ENCODE measurements at places on chromosomes 2 and 18.
A peak's percentile ranks its signal among the peaks of the same experiment; 100 is the strongest.

DNA sequence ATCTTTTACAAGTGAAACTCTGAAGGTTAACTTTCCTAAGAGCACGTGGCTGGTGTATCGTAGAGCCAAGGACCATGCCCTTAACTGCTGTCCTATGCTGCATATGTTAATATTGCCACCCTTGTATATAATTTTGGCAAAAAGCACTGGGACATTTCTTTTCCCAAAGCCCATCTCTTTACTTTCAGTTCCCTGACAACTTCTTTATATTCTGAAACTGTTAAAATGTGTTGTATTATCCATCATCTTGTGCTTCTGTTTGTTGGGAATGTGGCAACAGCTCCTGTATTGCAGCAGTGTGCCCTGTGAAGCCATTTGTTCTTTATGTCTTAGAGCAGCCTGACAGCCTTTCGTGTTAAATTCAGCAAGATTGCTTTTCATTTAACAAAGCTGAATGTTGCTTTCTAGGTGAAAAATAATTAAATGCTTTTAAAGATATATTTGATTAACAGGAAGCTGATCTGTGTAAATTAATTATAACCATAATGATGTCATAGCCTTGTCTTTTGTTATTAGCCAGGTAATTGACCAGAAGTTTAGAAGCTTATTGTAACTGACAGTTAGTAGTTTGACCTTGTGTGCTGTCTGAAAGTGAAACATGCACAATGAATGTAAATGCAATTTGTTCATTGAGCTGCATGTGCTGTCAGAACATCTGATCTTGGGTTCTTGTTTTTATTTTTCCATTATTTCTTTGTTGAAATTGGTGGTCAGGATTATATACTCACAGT, 9.7 kb downstream of the RHBDD1 start:
- no peak for DNase-seq

DNA sequence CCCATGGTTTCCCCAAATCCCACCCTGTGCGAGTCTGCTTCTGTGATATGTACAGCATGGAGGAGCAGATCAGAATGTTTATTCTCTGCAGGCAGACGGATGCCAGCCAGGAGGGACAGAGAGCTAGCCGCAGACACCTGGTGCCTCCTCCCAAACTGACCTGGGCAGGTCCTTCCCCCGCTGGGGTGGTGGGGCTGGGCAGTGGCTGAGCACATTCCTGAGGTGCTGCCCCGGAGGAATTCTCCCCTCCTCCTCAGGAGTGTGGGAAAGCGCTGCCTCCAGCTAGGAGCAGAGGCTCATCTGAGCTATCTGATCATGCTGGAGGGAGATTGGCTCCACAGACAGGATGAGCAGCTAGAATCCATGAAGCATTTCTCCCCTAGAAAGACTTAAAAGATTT, 21.7 kb downstream of the C2orf92 start:
- DNase-seq, result no peak

DNA sequence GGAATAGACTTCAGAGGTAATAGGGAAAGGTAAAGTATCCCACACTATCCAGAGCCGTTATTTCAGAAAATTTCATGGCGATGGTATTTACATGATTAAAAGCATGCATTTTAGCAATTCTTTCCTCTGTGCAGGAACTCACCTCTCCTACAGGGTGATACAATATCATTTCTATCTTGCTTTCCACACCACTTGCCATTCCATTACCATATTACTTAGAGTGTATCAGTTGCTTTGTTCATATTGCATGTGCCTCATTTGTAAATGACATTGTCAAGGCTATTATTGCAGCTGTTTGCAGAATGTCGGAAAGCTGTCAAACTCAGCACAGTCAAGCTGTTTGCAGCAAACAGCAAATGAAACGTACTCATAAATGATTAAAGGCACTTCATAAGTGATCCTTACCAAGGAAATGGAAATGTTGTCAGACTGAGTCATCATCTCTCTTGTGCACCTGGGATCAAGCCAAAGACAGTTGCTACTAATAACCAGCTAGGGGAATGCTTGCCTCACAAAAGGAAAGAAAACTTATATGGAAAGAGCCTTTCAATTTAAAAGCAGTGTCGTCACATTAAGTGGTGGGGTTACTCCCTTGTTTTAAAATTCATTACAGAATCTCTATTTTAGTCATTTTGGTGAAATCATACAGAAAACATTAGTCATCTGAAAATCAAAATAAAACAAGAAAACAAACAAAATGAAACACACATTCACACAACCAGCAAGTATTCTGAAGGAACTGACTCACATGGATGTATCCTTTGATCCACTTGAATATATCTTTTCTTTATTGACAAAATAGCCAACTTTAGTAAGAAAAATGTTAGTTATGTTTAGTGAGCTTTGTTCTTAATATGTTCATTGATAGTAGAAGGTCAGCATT, 1064.1 kb upstream of the CNTNAP5 start:
- DNase-seq, result no peak

DNA sequence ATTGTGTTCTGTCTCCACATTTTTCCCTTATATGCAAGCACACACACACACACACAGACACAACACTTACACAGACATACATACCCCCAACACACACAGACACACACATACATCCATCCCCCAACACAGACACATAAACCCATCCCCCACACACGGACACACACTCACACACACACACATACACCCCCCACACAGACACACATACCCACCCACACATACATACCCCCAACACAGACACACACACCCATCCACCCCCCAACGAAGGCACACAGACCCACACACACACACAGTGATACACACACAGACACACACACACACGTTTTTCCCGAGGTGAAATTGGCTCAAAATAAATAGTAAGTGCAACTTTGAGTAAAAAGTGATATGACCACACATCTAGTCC, 41.6 kb upstream of the CUL3 start:
- no peak for DNase-seq

DNA sequence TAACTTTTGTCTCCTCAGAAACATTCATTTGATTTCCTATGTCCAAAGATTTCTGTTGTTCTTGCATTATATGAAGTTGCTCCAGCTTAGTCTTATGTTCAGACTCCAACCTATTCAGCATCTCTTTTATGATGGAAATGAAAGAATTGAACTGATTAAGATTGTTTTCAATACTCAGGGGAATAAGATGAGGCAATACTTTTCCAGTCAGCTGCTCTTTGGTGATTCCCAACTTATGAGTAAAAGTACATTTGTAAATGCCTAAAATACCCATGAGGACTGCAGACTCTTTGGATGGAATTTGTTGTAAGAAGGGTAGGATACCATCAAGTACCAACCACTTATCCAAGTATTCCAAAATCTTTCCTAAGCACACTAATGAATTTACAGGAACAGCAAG, 39.8 kb downstream of the TRAK2 start:
- DNase-seq, result no peak

GRCh38 chr18:10559553-10560451, 34.0 kb downstream of the NAPG start:
- no peak for DNase-seq

DNA sequence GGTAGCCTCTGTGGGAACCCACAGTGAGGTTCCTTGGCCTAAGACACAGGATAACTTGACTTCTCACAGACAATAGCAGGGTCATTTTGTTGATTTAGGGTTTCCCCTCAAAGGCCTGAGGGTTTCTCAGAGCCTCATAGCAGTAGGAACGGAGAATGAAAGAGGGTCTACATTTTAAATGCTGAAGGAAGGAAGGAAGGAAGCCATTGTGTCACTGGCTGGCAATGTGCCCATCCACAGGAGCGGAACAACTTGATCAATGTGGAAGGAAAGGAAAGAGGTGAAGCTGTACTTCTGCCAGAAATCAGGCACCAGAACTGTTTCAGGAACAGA, 5.1 kb downstream of the IL1B start:
- no peak for DNase-seq

DNA sequence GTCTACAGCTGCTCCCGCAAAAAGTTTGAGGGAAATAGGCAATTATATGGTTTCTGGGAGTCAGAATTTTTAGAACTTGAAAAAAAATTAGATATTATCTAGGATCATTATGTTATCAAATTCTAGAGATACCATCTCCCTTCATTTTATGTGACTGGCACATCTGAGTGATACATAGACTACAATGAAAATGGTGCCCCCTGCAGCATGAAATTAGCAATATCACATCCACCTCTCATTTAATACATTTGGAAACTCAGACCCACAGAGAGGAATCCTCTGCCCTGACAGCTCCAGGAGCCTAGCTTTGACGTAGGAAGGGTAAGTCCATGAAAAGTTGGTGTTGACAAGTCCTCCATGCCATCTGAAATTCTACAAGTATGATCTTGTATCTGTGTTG, 381.6 kb downstream of the SUCLG1 start:
- DNase-seq, result peak; percentile 5

- no peak for DNase-seq
Observed at GRCh38 chr2:225074366-225074765, 32.1 kb upstream of the DOCK10 start.

DNA sequence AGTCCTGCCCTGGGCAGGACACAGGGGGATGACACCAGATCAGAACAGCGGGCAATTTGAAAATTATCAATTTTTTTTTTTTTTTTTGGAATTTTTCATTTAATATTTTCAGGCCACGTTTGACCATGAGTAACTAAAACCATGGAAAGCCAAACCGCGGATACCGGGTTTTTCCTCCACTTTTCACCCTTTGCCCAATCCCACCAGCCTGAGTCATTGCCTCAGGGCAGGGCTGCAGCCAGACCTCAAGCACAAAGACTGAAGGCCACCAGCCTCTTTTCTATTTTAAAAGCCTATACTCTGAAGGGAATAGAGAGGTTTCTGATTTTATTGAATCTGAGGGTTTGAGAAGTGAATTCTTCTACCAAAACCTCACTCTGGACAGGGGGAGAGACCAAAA, 381.1 kb downstream of the IRS1 start:
- no peak for DNase-seq

- no peak for DNase-seq
Observed at GRCh38 chr2:159551806-159552205, 64.5 kb downstream of the BAZ2B start.

GRCh38 chr18:33660696-33661310, 82.8 kb downstream of the ASXL3 start:
- no peak for DNase-seq

DNA sequence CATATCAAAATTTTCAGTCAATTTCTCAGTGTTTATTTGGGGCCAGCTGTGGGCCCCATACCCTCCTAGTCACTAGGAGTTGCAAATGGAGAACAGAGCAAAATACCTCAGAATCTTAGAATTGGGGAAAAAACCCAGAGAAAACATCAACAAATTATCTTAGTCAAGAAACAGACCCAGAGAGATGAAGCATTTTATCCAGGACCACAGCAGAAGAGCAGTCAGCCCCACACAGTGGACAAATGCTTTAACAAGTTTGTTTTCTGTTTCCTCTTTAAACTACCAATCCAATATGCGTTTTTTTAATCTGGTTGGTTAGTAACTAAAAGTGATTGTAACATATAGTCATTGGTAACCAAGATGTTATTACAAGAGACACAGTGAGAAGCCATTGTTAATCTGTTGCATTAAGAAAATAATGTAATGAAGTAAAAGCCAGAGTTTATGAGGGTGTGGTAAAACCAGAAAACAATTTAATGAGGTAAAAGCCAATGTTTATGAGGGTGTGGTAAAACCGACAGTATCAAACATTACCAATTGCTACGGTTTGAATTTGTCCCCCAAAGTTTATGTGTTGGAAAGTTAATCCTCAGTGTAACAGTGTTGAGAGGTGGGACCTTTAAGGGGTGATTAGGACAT, 60.7 kb upstream of the COX7A2L start:
- no peak for DNase-seq
